Metanephros (tissue), 2 donors: ENCODE measurements at places on chromosomes 6 and 20. TPM values are rescaled to one million over a fixed set of nuclear protein-coding genes. Genes with fewer than 3 reads are reported as not detected.

CNR1 gene
- 0.53 TPM for total RNA-seq

SOX18 gene
- 20.5 TPM for total RNA-seq

PSMB8 gene
- 23.8 TPM for total RNA-seq

SNX14 gene
- total RNA-seq: 94.2 TPM

C20orf141 gene
- total RNA-seq: not detected

CRYBG1 gene
- total RNA-seq: 28.1 TPM

DNAH8 gene
- total RNA-seq: 1.3 TPM

C6orf58 gene
- not detected for total RNA-seq

RIMS4 gene
- total RNA-seq: 1.1 TPM

TBX18 gene
- 16.4 TPM for total RNA-seq

PSMB9 gene
- 11.2 TPM for total RNA-seq

PFDN6 gene
- total RNA-seq: 22.1 TPM

CYP24A1 gene
- 3.3 TPM for total RNA-seq
